ENCODE measurements at places on chromosomes 1 and 21.

DNA sequence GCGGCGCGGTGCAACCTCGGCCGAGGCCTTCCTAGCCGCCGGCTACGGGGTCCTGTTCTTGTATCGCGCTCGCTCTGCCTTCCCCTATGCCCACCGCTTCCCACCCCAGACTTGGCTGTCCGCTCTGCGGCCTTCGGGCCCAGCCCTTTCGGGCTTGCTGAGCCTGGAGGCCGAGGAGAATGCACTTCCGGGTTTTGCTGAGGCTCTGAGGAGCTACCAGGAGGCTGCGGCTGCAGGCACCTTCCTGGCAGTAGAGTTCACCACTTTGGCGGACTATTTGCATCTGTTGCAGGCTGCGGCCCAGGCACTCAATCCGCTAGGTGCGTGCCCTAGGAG, 379 bp downstream of the PPCS start:
- peak; percentile 24 for DNase-seq

DNA sequence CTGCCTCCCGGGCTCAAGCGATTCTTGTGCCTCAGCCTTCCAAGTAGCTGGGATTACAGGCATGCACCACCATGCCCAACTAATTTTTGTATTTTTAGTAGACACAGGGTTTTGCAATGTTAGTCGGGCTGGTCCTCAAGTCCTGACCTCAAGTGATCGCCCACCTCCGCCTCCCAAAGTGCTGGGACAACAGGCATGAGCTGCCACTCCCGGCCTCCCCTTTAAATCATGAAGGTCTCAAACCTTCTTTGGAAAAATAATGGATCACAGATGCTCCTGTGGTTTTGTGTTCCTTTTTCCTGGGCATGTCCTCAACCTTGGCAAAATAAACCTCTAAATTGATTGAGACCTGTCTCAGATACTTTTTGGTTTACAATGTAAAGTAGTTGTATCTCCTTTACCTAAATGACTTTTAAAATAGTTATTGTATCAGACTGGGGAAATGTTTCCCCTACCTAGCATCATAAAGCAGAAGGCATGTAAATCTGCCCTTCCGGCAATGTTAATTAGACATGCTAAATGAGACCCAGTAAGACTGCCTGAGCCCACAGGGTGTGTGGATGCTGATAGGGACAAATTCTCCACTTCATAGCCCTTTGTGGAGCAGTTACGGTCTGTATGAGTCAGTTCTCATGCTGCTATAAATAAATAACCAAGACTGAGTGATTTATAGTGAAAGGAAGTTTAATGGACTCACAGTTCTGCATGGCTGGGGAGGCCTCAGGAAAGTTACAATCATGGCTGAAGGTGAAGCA, 27.8 kb downstream of the CBR1 start:
- DNase-seq = no peak

GRCh38 chr1:117664314-117664713, 58.5 kb downstream of the TENT5C start:
- DNase-seq = no peak

GRCh38 chr1:27366411-27367159, at the start of gene MAP3K6:
TSS of gene MAP3K6 (minus strand) at chr1:27366961. CDS start at chr1:27366597, 364 bp downstream.
- DNase-seq = no peak

- no peak for DNase-seq
These were observed 86.7 kb downstream of the PEX14 start for GRCh38 chr1:10561497-10561896.

All from activated CD8-positive, alpha-beta memory T cell treated with anti-CD3 and anti-CD28 coated beads for 1 hour (primary cell).